ENCODE measurements at places on chromosomes 11 and 22.

DNA sequence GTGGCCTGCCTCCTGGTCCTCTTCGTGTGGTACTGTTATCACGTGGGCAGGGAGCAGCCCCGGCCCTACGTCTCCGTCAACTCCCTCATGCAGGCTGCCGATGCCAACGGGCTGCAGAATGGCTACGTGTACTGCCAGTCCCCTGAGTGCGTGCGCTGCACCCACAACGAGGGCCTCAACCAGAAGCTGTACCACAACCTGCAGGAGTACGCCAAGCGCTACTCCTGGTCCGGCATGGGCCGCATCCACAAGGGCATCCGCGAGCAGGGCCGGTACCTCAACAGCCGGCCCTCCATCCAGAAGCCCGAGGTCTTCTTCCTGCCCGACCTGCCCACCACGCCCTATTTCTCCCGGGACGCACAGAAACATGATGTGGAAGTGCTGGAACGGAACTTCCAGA lies 4.7 kb downstream of the ASPHD2 start:
- DNase-seq = no peak

DNA sequence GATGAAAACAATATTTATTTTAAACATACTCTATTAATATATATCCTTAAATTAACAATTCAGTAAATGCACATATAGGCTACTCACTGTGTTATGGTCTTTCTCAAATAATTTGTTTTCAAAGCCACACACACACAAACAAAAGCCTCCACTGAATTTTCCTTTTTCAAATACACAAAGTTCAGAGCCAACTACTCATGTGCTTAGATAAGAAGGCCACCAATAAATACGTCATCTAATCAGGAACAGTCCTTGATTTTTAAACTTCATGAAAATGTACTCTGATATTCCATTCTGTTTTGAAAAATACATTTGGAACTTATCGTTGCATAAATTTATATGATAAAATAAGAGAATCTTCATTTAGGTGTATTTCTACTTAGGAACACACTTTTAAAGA lies 26.0 kb downstream of the KBTBD3 start:
- no peak for DNase-seq

GRCh38 chr22:19396934-19397733 lies 34.4 kb downstream of the HIRA start:
- no peak for DNase-seq

DNA sequence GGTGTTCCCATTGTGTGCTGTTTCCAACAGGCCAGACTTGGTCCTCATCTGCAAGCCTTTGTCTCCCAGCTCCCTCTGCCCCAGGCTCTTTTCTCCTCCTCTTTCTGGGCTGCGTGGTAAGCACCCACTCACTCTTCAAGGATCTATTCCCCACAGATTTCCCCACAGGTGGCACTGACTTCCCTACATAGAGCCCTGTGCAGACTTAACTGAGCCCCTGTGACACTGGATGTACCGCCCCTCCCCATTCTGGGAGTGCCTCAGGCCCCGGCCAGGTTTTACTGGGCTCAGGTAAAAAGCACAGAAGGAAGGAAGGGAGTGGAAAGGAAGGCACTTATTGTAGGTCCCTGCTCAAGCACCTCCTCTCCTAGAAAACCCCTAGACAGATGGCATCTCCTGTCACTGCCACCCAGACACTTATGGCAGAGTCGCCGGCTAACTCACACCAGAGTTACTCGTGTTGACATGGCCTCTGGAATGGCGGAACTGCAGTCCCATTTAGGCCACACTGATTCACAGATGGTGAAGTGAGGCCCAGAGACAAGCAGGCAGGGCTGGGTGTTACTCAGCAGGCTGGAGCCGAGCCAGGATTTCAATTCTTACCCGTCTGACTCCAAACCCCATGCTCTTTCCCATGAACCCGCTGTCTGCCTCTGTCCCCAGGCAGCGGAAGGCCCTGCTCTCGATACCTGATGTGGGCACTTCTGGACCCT lies 47.2 kb downstream of the LRRC32 start:
- no peak for DNase-seq
